Stimulated activated CD8-positive, alpha-beta memory T cell treated with anti-CD3 and anti-CD28 coated beads, Interleukin-4, amount 100 ng/mL, for 4 hours (primary cell): ENCODE measurements at places on chromosomes 3 and 15.

DNA sequence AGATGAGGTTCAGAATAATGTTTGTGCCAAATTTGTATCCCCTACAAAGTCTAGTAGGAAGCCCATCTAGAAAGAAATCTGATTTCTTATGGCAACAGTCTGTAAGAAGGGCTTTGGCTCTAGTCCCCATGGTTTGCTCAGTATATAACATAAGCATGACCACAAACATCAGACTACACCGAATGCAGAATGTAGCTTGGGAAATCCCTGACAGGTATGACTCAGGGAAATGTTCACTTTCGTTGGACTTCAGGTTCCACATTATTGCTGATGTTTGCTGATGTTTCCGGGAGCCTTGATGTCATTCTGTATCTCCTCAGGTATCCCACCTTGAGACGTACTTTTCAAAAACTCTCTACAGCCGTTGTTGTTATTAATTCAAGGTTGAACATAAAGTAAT, 304.4 kb upstream of the TGFBR2 start:
- no peak for DNase-seq

- no peak for DNase-seq
Observed at GRCh38 chr15:70059476-70060213, 38.1 kb downstream of the TLE3 start.

- no peak for DNase-seq
Observed at GRCh38 chr3:170738766-170739165, 131.2 kb downstream of the RPL22L1 start.

- DNase-seq = no peak
Observed at GRCh38 chr3:136350132-136350531, 100.0 kb downstream of the PCCB start.

GRCh38 chr3:155554777-155555451, 190.0 kb downstream of the PLCH1 start:
- no peak for DNase-seq

DNA sequence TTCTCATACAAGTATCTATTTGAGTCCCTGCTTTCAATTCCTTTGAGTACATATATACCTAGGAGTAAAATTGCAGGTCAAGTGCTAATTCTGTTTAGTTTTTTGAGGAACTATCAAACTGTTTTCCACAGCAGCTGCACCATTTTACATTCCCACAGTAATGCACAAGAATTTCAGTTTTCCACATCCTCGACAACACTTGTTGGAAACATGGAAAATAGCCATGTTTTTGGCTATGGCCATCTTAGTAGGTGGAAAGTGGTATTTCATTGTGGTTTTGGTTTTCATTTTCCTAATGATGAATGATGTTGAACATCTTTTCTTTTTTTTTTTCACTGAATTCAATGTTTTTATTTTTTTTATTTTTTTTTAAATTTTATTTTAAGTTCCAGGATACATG, 44.4 kb upstream of the TNFAIP8L3 start:
- DNase-seq = no peak

DNA sequence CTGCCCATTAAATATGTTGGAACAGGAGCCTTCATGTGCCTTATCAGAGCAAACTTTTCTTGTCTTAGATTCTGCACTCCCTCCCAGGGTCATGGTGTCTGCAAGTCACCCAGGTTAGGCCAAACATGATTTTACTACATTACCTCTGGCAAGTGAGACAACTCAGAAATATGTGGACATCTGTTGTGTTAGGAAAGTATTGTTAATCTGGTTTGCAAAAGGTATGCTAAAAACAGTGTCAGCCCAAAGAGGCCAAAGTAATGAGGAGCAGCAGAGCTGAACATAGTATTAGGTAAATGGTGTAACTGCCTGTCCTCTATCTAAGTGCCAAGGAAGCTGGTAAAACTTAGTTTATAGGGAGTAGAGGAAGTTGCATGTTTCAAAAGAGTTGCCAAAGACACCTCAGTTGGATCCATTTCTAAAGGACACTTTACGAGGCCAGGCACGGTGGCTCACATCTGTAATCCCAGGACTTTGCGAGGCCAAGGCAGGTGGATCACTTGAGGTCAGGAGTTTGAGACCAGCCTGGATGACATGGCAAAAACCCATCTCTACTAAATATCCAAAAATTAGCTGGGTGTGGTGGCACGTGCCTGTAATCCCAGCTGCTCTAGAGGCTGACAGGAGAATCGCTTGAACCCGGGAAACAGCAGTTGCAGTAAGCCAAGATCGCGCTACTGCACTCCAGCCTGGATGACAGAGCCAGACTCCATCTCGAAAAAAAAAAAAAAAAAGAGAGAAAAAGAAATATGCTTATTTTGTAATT, 22.5 kb upstream of the PPIB start:
- no peak for DNase-seq

GRCh38 chr15:29196290-29196689, 73.3 kb downstream of the NSMCE3 start:
- DNase-seq = no peak

GRCh38 chr15:42020713-42021273, at the start of gene PLA2G4E:
Gene PLA2G4E, minus strand, starts transcription at chr15:42021042. Its CDS starts 12 bp downstream, at chr15:42021030.
- no peak for DNase-seq

DNA sequence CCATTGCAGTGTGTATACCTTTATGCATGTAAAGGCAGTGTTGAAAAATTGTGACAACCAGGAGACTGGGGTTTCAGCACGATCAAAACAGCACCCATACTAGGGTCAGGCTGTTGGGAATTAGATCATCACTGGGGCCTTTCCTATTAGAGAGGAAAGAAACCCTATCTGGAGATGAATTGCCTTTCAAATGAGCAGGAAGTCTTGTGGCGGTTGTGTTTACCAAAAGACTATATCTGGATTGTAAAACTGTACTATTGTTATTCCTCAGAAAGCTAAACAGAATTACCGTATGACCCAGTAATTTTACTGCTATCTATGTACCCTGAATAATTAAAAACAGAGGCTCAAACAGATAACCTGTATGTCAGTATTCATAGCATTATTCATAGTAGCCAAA, 10.1 kb downstream of the UBE2E1 start:
- no peak for DNase-seq

DNA sequence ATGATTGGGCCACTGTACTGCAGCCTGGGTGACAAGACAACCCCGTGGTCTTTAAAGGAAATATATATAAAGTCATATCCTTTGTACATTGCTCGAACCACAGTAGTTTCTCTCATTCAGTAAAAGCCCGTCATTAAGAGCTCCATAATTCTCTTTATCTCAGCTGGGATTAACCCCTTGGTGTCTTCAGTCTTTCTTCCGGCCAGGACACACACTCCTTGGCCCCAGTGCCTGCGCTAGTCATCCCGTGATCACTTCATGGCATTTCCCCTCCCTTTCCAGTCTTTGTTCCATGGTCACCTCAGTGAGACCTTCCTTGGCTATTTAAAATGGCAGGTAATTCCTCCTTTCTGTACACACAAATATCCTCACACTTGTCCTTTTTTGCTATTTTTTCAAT, 3.3 kb downstream of the RPL35A start:
- no peak for DNase-seq

DNA sequence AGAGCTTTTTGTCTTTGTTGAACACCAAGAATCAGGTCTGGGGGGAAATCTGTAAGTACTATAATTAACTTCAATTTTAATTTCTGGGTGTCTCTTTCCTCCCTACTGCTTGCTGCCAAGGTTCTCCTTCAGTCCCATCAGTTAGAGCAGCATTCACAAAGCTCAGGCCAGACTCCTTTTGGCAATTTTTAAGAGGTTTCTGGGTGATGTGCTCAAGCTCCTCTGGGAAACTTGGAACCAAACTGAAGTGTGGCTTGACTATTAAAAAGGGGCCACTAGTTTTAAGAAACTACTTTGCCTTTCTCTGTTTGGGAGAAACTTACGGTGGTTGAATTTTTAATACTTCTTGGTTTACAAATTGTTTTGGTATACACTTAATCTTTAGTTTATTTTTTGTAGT, 227.7 kb upstream of the SOX2 start:
- DNase-seq = no peak

DNA sequence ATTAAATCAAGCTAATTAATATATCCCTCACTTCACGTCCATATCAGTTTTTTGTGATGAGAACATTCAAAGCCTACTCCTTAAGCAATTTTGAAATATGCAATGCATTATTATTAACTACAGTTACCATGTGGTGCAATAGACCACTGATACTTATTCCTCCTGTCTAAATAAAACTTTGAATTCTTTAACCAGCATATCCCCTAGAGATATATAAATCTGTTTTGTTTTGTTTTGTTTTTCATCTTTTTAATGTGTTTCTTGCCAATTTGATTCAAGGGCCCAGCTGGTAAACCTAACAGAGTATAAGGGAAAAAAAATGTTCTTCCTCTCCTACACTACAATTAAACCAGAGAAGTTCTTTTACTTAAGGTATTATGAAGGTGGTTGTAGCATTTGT, 524.2 kb downstream of the NAALADL2 start:
- no peak for DNase-seq

GRCh38 chr3:107209302-107209990, 167.8 kb upstream of the CCDC54 start:
- no peak for DNase-seq

DNA sequence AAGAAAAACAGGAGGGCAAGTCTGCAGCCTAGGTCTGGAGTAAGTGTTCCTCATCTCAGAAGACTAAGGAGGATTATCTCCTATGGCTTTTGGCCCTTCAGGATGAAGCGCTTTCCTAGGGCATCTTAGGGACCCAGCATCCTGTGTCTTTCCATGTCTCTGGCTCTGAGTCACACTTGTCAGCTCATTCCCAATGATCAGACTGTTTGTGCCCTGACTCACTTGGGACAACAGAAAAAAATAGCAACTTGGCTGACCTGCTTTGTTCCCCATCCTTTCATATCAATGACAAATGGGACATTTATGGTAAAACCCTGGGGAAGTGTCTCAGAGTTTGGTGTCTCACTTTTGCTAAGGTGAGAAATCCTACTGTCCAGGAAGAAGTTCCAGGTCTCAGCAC, 76.2 kb upstream of the OXTR start:
- no peak for DNase-seq

DNA sequence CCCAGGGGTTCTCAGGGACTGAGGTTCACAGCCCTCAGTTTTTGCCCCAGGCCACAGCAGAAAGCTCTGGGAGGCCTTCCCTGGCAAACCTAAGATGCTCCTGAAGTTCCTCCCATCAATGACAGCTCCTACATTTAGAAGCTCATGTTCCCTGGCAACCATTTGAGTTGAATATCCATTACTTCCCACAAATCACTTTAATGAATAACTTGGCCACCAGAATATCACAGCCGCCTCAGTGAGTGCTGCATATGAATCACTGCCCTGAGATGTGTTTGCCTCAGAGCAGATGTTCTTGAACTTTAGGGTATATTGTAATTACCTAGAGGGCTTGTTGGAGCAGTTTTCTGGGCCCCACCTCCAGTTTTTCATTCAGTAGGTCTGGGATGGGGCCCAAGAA, 27.4 kb downstream of the SLCO2A1 start:
- no peak for DNase-seq

DNA sequence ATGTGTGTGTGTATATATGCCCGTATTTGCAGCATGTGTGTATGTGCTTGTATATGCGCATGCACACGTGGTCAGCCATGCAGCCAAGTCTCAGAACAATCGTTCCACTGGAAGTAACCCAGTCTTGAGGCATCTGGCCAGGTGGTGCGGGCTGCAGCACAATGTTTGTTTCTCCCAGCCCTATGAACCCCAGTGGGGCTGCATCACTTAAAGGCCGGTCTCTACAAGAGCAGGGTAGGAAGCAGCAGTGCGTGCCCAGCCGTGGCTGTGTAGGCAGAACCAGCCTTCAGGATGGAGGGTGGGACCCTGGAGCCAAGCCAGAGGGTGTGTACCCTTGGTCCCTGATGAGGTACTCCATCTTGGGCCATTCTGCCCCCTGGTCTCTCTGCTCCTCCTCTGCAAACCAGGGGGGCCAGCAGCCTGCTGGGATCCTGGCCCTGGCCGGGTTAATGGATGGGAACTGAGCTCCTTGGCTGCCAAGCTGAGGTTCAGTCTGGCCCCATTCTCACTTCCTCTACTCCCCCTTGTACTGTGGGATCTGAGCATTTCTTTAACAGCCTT, 11.8 kb downstream of the KLF13 start:
- DNase-seq = no peak

DNA sequence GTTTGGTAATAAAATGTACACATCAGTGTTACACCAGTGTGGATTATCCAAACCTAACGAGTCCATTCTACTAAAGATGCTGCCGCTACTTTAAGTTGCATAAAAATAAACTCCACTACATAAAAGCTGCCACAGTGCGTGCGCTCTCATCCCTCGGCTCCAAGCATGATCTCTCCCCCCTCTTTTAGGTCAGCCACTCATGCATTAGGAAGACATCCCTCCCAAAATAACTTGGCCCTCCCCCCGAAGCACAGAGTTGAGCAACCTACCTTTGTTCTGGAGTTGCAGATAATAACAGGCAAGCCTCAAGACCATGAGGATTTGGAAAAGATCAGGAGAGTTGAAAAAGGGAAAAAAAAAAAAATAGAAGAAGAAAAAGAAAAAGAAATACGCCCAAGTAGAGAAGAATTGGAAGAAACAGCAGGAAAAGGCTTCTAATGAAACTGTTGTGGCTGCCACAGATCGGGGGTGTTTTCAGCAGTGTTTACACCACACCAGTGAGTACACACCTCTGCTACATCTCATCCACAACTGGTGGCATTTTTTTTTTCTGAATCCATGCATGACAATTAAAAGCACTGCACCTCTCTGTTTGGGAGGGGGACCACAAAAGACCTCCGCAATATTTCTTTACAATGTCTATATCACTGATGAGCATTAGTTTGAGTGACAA, 339.2 kb downstream of the FOXP1 start:
- DNase-seq = no peak

- DNase-seq = no peak
Observed at GRCh38 chr3:122636697-122637096, 43.9 kb upstream of the PARP14 start.

- no peak for DNase-seq
Observed at GRCh38 chr15:86915811-86916331, 836.2 kb downstream of the AGBL1 start.

DNA sequence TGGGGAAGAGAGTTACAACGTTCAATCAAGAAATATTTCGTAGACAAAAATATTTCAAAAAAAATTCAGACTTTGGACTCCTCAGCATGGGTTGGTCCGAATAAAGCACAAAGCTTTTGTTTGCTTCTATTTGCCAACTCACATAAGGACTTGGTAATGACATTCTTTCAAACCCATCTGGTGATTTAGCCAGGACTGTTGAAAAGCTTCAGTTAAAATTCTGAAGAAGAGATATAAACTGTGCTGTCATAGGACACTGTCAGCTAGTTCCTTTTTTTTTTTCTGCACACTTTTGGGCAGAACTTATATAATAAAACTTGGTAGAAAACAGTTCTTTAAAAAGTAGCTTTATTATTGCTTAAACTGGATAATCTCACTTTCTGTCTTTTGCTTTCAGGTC, 660.8 kb upstream of the SGO1 start:
- DNase-seq = no peak

DNA sequence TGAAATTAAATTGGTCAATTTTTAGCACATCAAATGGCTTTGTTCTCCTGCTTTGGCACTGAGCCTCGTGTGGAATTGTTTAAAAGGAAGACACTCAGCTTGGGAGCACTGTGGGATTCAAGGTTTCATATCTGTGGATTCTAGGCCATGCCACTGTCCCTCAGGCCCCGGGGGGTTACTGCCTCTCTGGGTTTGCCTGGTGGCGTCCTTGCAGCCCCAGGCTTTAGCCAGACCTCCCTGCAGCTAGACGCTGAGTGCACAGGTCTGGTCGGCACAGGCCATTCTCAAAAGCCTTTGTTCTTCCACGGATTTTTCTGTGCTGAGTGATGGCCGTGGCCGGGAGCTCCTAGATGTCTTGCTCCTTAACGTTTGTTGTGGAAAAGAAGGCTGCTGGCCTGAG, 76.2 kb downstream of the CACNA2D3 start:
- DNase-seq = no peak
